ENCODE measurements at places on chromosomes 2 and 18.

DNA sequence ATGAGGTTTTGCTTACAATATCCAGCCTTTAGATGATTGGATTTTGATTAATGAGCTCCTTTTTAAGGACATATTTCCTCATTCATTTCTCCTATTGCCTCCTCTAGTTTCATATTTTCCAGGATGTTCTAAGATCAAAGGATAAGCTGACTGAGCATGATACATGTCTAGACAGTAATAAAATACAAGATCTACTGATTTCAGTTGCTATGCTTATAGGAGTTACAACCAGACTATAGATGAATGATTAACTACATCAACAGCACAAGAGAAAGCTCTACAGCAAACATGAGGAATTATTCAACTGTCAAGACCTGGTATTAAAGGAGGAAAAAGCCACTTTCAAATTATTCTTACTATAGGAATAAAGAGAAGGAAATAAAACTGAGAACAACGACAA lies 85.0 kb upstream of the LINC00305 start:
- DNase-seq = no peak

DNA sequence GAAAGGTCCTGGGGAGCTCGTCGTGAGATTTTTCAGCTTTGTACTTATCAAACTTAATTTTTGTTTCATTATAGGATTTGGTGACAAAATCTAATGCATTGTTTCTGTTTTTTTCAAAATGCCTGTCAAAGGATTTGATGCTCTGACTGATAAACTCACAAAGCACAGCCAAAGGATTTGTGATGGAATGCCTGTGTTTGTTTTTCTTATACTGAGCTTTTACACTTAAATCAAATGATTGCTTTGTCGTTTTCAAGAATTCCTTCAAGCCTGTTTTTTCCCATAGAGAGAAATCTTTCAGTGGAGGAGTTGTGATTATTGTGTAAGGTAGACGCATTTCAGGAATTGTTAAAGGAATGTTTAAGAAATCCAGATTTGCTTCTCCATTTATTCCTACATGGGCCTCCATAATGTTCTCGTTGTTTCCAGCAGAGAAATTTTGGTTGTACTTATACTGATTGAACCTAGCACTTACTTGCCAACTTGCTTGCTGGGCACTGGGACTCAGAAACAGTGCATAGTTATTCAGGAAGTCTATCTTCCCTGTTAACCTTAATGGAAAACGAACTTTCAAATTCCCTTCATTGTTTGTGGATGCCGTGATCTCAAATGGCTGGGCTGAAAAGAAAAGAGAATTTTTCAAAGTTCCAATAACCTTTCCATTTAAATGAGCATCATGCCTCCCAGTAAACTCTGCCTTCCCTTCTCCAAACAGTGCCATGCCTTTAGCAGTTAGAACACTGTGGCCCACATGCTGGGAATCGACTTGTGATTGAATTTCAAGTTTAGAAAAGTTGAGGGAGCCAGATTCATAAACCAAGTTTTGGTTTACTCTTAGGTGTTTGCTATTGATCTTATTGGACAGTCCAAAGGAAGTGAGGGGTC lies 36.5 kb downstream of the APOB start:
- DNase-seq = no peak

DNA sequence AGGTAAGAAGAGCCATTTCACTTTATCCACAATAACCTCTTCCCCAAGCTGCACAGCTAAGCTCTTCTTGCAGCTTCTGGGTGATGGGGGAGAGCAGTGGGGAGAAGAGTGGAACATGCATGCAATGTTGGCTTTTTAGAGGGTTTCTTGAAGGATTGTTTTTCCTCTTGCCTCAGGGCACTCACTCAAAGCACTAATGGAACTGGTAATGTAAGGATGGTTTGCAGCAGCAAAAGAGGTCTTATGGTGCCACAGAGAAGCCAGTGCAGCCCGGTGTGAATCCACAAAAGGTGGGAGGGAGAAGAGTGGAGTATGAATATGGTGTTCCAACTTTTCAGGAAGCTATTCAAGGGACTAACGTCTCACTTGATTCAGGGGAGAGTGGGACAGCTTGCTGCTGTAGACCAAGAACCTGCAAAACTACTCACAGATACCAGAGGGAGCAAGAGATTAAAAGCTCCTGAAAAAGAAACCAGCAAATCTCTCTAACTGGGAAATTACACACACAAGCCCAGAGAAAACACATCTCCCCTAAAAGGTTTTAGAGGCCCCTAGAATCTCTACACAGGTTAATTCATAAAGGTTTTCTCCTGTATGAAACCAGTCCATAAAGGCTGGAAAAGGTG lies 116.4 kb downstream of the CHN1 start:
- no peak for DNase-seq

GRCh38 chr2:181658444-181658843 lies 1.5 kb upstream of the CERKL start:
- DNase-seq = no peak

DNA sequence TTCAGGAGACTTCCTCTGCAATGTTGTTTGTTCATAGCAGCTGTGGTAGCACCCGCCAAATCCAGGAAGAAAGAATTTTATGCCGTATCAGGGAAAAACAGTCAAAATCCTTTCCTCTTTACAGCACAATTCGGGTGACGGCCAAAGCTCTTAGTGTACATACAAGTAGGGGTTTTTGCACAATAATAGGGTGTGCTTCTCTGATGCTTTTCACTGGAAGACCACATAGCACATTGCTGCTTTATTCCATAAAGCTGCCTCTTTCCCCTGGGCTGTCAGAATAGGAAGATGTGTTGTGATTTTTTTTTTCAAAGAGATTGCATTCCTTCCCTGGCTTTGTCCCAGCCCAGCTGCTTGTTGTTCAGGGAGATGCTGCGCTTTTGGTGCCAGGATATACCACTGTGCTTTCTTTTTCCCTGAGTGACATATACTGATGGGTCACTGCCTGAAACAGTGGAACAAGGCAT lies 27.2 kb upstream of the LANCL1 start:
- no peak for DNase-seq

- no peak for DNase-seq
These were observed 101.4 kb downstream of the CDH2 start for GRCh38 chr18:28075501-28075900.

Data from naive thymus-derived CD8-positive, alpha-beta T cell (primary cell).